Endothelial cell (in vitro differentiated cells): ENCODE measurements at places on chromosomes 13 and 19. TPM values are rescaled to one million over a fixed set of nuclear protein-coding genes. Genes with fewer than 3 reads are reported as not detected.
A peak's percentile ranks its signal among the peaks of the same experiment; 100 is the strongest.

The IRGC gene
- total RNA-seq: not detected

The PCDH20 gene
- total RNA-seq: 5.2 TPM

The CCDC70 gene
- total RNA-seq: not detected

The CEACAM8 gene
- total RNA-seq: not detected

The NFILZ gene
- total RNA-seq: not detected

The CEACAM7 gene
- not detected for total RNA-seq

- no peak for DNase-seq
Observed at GRCh38 chr19:3415695-3416094, 49.3 kb downstream of the NFIC start.

DNA sequence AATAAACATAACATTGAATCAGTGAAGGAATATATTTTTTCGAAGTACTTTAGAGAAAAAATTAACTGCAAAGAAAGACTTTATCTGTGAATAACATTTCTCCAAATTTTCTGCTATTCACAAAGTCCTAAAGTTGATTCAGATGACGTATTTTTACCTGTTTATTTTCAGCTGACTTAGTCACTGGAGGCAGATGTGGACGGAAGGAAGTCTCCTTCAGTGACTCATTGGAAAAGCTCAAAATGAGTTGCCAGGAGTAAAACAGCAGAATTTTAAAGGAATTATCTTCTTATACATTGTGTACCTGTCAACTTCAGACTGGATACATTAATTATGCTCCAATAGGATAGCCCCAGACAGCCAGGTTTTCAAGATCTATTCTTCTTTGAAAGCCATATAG lies 679.3 kb upstream of the GPC6 start:
- DNase-seq: no peak

DNA sequence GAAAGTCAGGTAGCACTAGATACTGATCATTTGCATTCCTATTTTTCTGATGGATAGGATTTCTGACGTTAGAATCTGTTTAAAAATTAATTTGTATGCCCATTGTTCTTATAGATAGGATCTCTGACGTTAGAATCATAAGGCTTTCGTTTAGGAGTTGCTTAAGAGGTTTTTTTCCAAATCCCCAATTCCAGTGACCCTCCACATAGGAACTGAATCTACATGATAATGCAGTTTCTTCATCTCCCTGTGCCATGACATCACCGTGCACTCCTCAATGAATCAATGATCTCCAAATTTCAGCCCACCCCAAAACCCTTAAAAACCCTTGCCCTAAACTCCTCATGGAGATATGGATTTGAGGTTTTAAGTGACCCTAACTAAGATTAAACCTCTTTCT lies 87.2 kb downstream of the RXFP2 start:
- no peak for DNase-seq

DNA sequence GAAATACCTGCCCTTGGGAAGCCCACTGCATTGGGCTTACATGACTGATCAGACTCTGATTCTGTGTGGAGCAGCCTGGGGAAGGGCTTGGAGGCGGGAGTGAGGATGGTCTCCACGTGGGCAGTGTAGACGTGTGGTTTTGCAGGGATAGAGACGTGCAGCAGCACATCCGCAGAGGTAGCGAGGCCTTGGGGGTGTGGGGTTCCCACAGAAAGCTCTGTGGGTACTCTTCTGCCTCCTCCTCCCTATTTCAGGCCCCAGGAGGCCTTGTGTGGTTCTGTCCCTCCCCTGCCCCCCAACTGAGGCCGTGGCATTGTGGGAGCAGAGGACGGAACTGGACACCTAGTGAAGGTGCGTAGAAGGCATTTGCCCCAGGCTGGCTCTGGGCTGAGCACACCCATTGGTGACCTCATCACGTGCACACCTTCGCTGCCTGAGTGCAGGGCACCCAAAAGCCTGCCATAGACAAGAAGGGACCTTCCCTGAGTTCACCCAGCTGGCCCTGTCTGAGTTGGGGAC lies 28.9 kb downstream of the PPP1R37 start:
- no peak for DNase-seq

- DNase-seq: no peak
Observed at GRCh38 chr19:15563325-15563794, 51.7 kb upstream of the CYP4F8 start.

GRCh38 chr19:48433337-48433736 lies 12.4 kb upstream of the GRWD1 start:
- DNase-seq: no peak

DNA sequence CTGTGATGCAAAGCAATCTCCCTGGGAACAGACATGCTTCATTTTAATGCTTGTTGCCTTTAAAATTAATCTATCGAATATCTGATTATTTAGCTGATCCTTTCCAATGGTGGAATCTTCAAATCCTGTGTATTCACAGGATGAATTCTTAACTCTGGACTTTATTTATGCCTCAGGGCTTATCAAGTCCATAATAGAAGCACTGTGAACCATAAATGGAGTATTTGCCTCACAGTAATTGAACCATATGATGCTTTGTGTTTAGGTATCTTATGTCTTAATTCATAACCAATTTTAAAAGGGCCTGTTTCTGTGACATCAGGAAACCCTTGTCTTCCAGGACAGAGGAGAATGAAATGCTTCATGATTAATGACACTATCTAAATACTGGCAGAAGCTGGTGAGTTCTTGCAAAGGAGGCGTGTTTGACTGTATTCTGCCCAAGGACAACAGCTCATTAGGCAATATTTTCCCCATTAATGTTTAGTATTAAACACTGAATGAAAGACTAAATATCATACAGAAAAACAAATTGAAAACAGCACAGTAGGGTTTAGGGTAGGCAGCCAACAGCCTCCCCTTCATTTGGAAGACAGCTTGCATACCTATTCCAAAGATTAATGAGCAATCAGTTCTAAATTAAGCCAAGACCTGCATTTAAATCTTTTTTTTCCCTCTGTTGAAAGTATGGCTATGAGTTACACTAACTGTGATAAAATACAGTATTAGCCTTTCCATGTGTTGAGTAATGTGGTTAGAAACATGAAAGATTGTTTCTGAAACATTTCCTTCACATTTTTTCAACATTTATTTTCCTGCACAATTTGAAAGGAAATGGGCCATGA lies 709.4 kb downstream of the PCDH9 start:
- no peak for DNase-seq

- DNase-seq: no peak
Observed at GRCh38 chr13:95882121-95882520, 171.1 kb downstream of the UGGT2 start.

- DNase-seq: peak; percentile 32
Observed at GRCh38 chr13:40445557-40445990, 220.9 kb downstream of the FOXO1 start.

DNA sequence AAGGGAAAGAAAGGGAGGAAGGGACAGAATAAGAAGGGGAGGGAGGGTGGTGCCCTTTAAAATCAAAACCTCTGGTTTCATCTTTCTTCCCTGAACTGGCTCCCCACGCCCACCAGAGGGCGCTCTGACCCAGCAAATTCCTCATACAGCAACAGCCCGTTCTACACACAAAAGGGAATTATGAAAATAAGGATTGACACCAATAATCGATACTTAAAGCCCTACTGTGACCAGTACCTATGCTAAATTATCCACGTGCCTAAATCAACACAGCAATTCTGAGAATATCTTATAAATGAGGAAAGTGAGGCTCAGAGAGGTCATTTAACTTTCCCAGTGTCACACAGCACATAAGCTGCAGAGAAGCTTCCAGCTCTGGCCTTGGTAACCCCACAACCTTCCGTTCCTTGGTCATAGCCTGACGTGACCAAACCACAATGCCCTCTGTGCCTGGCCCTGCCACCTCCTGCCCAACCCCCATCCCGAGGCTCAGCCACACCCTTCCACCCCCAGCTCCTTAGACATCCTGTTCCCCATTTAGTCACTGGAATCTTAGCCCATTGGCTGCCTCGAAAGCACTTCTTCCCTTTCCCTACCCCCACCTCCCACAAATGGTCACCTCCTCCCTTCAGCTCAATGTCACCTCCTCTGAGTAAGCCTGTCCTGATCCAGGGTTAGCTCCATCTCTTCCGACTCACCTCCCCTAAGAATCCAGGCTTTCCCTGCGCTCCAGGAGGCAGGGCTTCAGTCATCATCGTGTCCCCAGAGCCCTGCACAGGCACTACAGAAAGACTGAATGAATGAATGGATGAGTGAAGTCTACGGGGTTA lies 34.2 kb upstream of the PNMA8B start:
- peak; percentile 77 for DNase-seq

DNA sequence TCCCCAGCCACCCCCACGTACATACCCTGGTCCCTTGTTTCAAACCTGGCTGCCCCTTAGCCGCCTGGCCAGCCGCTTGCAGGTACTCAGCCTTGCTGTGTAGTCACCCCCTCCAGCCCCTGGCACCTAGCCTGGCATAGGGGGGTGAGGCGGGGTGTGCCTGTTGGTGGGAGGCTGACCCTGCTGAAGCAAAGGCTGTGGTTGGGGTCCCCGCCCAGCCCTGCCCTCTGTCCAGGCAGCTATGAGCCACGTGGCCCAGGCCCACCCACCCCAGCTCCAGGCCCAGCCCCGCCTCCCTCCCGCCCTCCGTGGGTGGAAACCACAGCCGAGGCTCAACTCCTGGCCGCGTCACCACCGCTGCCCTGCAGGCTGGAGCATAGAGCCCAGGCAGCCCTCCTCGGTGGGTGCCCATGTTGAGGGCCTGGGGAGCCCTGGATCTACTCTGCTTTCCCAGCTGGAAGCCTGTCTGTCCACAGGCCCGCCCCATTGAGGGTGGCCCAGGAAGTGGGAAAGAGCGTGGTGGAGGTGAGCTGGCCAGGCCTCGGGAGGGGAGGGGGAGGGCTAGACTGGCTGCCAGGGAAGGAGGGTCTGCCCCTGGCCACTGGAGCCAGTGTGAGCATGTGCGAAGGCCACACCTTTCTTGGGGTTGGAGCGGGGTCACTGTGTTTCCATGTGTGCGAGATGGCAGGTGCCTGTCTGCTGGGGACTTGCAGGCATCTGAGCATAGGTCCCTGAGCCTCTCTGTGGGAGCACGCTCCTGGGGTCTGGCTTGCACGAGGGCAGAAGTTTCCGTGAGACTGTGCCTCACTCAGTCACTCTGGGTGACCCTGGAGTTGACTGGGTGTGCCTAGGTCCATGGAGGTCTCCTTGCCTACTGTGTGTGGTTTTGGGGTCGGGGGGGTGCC lies 31.0 kb downstream of the PAK4 start:
- DNase-seq: no peak
